Activated CD4-positive, alpha-beta T cell treated with anti-CD3 and anti-CD28 coated beads, Interleukin-2, amount 10 ng/mL, durations not matched to agents 24 days and 14 days (primary cell): ENCODE measurements at places on chromosomes 7 and 10. TPM values are rescaled to one million over a fixed set of nuclear protein-coding genes. Genes with fewer than 3 reads are reported as not detected.

GRCh38 chr7:4965295-4966022 is 6.5 kb upstream of the MMD2 start:
- no peak for DNase-seq

DNA sequence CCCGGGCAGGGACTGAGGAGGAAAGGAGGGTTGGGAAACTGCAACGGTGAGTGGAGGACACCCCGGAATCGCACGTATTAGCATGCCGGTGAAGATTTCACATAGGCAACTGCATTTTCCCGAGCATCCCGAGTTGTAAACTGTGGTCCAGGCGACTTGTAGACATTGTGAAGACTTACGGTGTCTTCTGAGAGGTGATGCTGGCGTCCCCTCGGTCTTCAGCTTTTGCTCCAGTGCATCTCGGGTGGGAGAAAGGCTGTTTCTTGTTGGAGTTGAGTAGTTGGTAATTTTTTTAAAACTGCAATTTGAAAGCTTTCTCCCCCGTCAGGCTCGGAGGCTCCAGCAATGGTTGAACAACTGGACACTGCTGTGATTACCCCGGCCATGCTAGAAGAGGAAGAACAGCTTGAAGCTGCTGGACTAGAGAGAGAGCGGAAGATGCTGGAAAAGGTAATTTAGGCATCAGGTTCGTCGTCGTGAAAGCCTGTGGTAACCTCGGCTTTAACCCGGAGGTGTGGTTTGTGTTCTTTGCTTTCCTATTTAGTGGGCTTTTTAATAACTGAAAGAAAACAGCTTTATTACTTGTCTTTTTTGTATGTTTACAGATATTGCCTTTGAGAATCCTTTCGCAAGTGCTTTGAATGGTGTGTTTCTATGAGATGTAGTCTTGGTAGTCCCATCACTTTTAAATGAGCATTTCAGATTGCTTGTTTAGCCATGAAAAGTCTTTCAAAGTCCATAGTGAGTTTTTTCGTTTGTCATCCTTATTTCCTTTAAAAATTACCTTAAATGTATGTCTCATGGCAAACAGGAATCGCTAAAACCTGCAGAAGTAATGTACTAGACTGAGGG is 687 bp downstream of the HELLS start:
- no peak for DNase-seq

DNA sequence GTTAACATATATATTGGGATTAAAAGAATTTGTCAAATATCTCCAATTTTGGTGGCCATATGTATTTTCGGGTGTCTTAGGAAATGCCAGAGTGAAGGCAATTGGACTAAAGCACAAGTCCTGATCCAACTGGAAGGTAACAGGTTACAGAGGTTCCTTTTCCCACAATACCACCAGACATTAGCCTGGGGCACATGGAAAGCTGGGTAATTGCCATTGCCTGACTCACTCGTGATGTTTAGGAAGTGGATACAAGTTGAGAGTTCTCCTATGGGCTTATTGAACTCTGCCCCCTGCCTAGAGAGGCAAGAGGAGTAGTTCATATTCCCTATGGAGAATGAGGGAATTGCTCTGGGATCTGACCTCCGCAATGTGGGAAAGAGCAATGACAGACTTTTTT is 5.7 kb downstream of the DNAH11 start:
- no peak for DNase-seq

GRCh38 chr10:7015457-7015856 is 395.4 kb downstream of the SFMBT2 start:
- DNase-seq, result no peak

DNA sequence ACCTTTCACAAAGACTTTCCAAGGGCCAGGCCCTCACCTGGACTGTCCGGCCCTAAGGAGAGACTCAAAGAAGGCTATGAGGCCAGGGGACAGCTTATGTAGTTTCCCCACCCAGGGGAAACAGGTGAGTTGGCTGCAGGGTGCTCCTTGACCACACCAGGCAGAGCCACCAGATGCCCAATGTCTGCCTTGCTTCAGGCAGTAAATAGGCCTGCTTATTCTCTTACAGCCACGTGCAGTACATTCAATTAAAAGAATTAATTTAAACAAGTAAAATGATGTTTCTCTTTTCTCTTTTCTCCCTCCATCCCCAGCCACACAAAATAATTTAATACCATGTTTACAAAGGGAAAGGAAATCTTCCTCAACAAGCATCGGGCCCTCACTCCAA is 66.6 kb upstream of the ABLIM1 start:
- no peak for DNase-seq

DNA sequence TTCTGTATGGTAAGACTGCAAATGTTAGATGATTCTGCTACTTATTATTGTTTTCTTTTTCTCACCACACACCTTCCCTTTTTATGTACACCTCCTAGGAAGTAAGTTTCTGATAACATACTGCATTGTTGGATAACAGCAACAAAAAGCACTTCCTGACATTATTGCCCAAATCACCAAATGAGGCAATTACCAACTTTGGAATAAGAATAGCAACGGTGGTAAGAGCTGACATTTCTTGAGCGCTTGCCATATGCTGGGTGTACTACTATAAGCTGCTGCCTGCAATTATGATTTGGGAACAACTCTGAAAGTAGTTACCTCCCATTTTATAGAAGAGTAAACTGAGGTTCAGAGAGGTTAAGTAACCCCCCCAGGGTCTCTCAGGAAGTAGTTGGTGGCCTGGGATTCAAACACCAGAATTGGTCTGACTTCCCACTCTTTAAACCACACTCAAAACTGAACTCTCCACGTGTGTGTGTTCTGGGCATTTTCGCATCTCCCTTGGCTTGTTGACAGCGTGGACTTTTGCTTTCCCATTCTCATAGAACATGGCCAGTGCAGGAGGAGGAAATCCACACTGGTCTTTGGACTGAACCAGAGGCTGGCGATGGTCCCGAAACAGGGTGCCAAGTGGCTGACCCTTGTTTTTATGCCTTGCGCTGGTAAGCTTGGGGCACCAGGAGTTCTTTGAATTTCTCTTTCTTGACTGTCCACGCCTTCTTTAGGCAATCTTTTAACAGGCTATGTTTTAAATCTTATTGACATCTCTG is 71.4 kb downstream of the TCF7L2 start:
- DNase-seq, result no peak

GRCh38 chr10:79447911-79448731 is 2.7 kb upstream of the ZCCHC24 start:
- no peak for DNase-seq

Gene ZP3
- 7.4 and 7.5 TPM in 2 replicates for total RNA-seq

Gene MBL2
- not detected in 2 replicates for total RNA-seq

Gene PCBD1
- 63.2 and 67.7 TPM in 2 replicates for total RNA-seq
